Left lobe of liver (tissue), 2 donors: ENCODE measurements at places on chromosomes 5 and 9. TPM values are rescaled to one million over a fixed set of nuclear protein-coding genes. Genes with fewer than 3 reads are reported as not detected.
A peak's percentile ranks its signal among the peaks of the same experiment; 100 is the strongest.

DNA sequence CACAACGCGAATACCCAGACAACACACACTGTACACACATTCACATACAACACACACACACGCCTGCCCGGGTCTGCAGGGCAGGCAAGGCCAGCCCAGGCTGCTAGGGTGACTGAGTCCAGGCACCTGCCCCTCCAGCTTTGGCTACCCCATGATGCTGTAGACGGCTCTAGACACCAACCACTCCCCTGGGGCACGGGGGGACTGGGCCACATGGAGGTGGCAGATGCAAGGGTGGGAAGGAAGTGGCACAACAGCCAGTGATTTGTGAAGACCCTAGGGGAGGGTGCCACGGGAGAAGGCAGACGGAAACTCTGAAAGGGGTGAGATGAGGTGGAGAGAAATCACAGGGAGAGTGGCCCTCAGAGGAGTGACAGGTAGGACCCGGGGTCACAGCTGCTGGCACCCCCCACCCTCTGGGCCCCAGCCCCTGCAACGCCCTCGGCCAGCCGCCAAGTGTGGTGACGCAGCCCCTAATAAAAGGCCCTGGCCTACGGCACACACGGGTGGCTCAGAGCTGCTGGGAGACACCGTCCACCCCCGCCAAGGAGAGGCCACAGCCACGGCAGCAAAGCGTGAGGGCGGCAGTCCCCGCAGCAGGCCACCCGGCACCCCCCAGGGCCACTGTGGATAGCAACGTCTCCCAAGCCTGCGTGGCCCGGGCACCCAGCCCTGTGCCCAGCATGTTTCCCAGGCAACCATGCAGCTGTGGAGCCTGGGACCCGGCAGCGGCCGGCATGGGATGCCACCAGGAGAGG is 6.6 kb upstream of the CCDC187 start:
- DNase-seq, result no peak

- DNase-seq, result no peak
Measured at GRCh38 chr9:127570533-127571111, 41.5 kb upstream of the STXBP1 start.

- DNase-seq, result no peak
Measured at GRCh38 chr9:97592126-97592525, 41.0 kb downstream of the TSTD2 start.

DNA sequence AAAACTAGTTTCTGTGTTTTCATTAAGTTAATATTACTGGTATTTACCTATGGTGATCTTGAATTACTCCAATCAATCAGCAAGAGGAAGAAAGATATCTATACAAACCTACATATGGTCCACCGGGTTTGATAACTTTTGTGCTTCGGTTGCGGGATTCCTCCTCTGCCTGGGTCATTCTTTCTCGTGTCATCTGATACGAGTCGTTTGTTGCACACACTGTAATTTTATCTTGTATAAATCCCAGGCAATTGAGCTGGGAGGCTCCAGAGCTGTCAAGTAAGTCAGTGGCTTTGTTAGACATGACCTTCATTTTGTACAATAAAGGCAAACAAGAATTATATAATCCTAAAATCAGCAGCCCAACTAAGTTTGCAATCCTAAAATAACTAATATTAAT is 48.0 kb downstream of the ELL2 start:
- no peak for DNase-seq

DNA sequence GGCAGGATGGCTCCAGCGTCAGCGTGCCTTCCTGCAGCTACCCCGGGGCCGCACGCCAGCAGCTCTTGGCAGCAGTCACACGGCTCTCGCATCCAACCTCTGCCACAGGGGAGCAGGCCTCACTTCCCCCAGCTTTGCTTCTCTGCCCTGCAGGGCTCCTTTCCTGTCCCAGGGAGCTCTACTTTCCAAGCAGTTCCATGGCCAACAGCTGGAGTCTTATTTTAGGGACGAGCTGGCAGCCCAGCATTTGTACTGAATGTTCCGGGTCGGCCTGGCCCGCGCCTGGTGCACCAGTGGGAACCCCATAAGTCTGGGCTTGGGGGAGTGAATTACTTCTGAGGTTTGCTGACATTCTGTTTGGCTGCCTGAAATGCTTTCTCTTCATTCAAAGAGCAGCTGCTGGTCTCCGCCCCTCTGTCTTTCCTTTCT is 34.6 kb downstream of the GADD45G start:
- peak; percentile 69 for DNase-seq

The SLC6A18 gene
- not detected for total RNA-seq

The KCNIP1 gene
- not detected for total RNA-seq

The CATSPER3 gene
- 0.86 TPM for total RNA-seq

DNA sequence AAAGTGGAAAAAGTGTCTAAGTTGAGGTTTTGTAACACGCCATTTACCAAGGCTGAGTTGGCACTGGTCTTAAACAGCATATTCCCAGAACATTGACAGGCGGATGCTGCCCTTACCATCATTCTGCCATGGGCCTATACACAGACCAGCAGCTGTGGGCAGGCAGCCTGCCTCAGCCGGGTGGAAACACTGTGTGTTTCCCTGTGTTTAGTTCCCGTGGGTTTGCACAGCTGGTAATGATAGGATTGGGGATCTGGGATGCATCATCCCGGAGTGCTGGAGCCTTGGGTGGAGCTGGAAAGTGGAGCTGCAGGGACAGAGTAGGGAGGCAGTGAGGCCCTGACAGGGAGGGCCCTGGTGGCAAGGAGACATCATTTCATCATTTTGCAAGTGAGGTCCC is 5.5 kb upstream of the FGD3 start:
- DNase-seq, result no peak

DNA sequence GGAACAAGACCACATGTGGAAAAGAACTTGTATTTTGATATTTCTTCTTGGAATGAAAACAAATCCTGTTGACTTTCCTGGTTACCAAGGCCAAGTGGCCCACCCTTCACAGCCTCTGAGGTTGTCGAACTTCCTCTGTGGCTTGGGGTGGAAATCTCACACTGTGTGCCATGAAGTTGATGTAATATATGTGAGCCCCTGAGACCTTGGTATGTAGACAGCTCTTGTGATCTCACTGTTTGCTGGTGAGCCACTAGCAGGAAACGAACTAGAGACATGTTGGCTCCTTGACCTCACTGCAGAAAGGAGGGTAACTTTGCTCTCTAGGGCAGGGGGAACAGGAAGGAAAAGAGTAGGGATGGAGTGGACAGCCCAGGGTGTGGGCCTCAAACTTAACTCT is 159.4 kb downstream of the ARHGAP26 start:
- no peak for DNase-seq

DNA sequence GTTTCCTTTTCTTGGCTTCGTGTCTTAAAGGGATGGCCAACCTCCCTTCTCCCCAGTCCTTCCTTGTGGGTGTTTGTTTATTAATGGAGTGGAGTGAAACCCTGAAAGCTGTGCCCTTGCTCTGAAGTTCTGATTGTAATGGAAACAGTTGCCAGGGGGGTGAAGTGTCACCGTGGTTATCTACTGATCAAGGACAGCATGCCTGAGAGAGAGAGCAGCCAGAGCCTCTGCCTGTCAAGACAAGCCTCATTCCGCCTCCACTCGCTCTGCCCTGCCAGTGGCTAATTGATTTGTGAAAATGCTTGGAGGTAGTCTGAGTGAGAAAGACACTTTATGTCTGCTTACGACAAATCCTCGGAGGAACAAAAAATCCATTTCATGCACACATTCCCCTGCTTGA is 143.7 kb upstream of the SLC30A5 start:
- no peak for DNase-seq

DNA sequence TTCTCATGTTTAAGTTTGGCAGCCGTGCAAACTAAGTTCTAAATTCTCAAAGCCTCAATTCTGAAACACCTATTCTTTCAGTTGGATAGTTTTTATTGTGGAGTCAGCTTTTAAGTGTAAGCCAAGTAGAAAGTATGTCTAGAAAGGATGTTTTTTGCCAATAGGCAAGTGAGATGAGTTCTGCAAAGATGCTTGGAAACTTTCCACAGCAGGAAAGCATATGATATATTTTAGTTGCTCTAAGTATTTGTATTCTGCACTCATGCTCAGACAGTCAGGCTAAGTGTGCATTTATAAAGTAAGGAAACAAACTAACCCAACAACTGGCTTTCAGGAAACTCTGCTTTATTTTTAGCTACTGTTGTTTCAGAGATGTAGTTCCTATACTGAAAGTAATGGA is 67.3 kb upstream of the CDH18 start:
- no peak for DNase-seq

- DNase-seq, result no peak
Measured at GRCh38 chr9:135181336-135181735, 93.9 kb downstream of the OLFM1 start.

The SH3PXD2B gene
- 3.8 TPM for total RNA-seq

- no peak for DNase-seq
Measured at GRCh38 chr5:78416677-78417425, 56.4 kb downstream of the SCAMP1 start.

- DNase-seq, result no peak
Measured at GRCh38 chr9:5632540-5632939, 3.6 kb downstream of the RIC1 start.
